Stimulated activated CD4-positive, alpha-beta T cell treated with anti-CD3 and anti-CD28 coated beads, Interleukin-1b, Interleukin-23, amount 100 ng/mL, for 1 hour (primary cell): ENCODE measurements at places on chromosomes 11 and 22.

DNA sequence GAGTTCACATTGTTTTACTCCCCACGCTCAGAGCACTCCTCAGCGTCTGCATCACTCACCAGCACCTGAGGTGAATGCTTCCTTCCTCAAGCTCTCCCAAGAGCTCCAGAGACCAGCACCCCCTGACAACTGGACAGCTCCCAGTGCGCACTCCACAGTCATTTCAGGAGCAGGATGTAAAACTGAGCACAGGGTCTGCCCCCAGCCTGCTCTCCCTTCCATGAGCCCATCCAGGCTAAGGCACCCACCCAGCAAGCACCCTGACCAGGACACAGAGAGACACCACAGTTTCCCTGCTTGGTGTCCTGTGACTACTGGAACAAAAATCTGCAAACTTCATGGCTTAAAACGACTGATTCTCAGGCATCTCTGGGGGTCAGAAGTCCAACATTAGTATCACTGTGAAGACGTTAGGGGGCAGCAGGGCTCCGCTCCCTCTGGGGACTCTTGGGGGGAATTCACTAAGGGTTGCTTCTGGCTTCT, 3.3 kb downstream of the SCGB1D2 start:
- no peak for DNase-seq

DNA sequence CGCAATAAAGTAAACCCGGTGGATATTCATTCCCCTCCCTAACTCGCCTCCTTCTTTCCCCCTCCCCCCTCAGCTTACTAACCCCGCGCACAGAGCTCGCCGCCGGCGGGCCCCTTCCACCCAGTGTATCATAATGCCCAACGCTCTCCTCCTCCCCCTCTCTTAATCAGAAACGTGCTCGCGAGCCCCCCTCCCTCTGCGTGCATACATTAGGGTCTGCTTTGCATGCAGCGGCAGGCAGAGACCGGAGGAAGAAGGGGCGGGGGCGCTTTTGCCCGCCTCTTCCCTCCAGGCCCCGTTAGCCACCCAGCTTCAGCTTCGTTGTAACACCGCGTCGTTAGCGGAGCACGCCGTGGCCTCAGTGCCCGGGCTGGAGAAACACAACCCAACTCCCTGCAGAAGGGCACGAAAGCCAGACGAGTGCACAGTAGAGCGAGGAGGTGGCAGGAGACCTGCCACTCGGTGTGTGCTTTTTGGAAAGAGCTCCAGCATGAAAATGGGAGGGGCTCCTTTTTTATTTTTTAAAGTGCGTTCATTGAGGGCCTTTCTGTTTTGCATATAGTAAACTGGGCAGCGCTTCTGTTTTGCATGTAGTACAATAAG, 901 bp upstream of the KMT2A start:
- no peak for DNase-seq

- DNase-seq: no peak
Measured at GRCh38 chr22:33844273-33844672, 76.0 kb downstream of the LARGE1 start.

DNA sequence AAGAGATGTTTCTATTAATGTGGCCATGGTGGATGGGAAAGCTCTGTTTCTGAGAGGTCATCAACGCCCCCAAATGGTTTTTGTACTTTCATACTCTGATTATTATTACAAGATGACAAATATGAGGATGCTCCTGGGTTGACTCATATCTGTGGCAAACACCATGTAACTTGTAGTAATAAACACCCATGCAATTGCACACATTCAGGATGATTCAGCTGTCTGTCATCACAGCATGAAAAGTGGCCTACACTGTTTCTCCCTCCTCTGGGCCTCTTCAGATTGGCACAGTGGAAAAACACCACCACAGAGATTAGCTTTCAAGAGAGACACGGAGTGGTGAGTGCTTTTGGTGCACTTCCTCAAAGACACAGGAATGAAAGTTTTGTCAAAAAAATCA, 85.4 kb downstream of the MTNR1B start:
- DNase-seq: no peak

- no peak for DNase-seq
Measured at GRCh38 chr22:45285263-45286058, 712 bp downstream of the UPK3A start.

- DNase-seq: no peak
Measured at GRCh38 chr11:2294926-2295290, 6.8 kb downstream of the C11orf21 start.

DNA sequence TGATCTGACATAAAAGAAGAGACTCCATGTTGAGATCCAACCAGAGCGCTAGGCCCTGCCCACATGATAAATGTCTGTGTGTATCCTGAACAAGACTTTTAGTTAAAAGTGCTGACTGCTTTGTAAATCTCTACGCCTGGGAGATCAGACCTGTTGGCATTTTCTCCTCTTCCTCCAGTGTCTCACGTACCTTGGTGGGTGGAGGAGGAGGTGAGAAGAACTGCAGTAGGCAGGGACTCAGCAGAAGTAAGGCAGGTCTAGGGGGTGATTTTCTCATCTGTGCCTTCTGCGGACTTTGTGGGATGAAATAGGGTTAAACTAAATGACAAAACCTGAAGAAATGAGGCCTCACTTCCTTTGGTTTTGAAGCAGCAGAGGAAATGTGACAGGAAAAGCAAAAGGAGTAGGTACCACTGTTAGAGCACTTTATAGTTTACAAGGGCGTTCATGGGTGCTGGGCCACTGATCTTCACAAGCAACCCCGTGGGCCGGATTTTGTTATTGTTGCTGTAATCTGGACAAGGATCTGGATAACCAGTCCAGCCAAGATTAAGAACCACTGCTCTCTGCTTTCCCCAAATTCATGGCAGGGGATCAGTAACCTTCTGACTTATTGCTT, 36.7 kb upstream of the PLET1 start:
- no peak for DNase-seq

DNA sequence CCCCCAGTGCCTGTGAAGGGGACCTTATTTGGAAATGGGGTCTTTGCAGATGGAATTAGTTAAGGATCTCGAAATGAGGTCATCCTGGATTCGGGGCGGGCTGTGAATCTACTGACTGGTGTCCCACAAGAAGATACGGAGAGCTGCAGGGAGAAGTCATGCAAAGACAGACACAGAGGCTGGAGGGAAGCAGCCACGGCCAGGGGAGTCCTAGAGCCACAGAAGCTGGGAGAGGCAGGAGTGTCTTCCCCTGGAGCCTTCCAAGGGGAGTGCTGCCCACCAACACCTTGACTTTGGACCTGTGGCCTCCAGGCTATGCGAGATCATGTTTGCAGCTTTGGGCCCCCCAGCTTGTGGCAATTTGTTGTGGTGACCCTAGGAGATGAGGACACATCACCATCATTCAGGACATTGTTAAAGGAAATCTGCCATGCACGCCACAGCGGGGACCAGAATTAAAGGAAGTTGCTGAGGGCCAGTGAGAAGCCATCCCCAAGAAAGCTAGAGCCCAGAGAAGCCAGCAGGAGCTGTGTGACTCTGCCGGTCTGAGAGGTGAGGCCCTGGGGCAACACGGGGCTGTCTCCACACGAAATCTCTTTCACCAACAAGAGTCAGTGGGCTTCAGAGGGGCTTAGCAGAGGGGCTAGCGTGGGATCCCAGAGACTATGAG, 434.7 kb downstream of the BRD1 start:
- no peak for DNase-seq

DNA sequence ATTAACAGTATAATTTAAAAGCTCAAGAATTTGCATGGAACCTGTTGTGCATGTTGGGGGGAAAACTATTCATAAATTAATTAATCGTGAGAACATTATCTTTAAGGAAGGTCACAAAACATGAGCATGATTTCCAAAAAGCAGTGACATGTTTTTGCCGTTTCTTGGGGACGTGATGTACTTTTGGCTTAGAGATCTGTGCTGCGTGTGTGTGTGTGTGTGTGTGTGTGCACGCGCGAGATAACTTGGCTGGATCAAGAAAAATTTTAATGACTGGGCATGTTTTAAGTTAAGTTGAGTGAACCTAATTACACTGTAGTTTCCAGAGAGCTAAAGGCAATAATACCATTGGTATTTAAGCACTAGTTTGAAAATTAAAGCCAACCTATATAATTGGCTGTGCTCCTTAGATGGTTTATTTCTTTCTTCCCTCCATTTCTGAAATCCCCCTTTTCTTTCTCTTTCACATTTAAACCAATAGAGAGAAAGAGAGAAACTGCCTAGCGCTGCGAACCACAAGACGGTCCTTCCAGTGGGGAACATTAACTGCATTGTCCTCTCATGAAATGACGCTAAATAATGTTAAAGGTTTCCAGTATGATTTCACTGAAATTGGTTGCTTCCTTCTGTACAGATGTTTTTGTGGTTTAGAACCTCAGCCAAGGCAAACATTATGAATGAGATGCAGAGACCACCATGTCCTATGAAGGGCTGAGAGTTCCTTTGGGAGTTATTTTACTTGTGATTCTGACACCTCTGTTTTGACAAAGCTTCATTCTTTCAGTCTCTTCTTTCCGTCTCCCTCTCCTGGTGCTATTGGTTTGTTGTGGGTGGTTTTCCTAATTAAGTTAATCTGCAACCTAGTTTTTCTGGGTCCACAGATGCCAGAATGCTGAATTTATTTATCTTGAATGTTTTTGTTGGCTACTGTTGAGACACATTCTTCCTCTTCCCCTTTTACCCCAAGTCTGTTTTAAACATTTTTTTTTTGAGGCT, 51.7 kb downstream of the ZBTB16 start:
- no peak for DNase-seq

DNA sequence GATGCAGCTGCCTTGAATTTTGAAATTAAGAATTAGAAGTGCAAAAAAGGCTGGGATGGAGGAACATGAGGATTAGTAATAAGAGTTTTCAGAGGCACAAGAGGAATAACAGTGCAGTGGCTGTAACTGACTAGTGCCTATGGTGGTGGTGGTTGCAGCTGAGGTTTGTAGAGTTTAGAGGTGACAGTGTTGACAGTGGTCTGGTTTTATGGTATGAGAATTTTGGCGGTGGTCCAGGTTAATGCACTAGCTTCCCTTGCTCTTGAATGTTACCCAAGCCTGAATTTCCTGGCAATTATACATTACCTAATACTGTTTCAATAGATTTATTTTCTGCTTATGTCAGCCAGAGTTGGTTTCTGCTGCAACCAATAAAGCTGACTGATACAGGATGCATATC, 112.8 kb upstream of the C11orf87 start:
- no peak for DNase-seq

DNA sequence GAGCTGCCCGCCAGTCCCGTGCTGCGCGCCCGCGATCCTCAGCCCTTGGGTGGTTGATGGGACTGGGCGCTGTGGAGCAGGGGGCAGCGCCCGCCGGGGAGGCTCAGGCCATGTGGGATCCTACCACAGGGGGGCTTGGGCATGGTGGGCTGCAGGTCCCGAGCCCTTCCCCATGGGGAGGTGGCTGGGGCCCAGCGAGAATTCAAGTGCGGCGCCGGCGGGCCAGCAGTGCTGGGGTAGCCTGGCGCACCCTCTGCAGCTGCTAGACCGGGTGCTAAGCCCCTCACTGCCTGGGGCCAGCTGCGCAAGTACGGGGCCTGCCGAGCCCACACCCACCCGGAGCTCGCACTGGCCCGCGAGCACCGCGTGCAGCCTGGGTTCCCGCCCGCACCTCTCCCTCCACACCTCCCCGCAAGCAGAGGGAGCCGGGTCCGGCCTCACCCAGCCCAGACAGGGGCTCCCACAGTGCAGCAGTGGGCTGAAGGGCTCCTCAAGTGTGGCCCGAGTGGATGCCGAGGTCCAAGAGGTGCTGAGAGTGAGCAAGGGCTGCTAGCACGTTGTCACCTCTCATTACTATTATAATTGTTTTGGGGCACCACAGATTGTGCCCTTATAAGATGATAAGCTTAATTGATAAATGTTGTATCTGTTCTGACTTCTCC, 333.2 kb downstream of the CASP12 start:
- no peak for DNase-seq

DNA sequence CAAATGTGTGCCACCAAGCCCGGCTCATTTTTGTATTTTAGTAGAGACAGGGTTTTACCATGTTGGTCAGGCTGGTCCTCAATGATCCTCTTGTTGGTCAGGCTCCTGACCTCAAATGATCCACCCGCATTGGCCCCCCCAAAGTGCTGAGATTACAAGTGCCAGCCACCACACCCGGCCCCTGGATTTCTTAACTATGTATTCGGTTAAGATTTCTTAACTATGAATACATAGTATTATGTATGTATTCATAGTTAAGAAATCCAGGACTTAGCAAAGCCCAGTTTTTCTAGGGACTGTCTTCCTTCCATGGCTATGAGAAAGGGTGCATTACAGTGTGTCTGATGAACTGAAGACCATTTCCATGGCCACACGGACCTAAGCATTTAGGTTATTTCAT, 1.7 kb downstream of the C11orf91 start:
- DNase-seq: no peak

DNA sequence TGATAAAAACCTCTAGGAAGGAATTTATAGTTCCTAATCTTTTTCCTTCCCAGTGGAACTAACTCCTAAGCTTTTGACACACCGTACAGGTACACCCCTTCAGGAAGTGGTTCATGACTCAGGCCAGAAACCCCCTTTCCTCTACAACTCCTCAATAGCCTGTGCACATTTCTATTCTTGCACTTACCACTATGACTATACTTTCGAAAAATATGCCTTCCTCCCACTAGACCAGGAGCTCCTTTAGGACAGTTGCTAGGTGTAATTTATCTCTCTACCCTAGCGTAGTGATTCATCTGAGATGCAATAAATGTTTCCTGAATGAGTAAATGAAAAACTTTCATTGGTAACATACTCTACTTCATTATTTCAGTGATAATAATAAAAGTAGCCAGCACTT, 14.5 kb downstream of the MAP6 start:
- DNase-seq: no peak

GRCh38 chr11:63868399-63869064, 29.6 kb downstream of the MARK2 start:
- DNase-seq: no peak

- DNase-seq: no peak
Measured at GRCh38 chr22:27491888-27492287, 309.7 kb downstream of the MN1 start.
